Activated T-cell treated with anti-CD3 and anti-CD28 coated beads for 1 hour (primary cell): ENCODE measurements at places on chromosomes 11 and 22.

DNA sequence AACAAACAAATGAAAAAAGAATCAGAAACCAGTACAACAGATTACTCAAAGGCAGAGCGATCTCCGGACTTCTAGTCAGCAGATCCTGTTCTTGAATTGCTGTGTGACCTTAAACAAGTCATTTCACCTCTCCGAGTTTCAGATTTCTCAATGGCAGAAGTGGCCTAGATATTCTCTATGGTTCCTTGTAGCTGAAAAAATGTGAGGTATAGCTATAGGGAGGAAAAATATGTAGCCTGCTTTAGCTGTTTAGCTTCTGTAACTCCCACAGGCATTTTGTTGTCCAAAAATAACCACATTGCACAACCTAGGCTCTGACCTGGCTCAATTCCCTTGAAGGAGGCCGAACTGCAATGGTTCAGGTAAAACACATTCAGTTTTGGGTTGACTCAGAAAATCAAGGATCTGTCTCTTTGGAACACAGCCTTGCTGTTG lies 100.7 kb downstream of the DBX1 start:
- no peak for DNase-seq

- DNase-seq: no peak
Observed at GRCh38 chr11:128881221-128881620, 9.9 kb upstream of the KCNJ5 start.

DNA sequence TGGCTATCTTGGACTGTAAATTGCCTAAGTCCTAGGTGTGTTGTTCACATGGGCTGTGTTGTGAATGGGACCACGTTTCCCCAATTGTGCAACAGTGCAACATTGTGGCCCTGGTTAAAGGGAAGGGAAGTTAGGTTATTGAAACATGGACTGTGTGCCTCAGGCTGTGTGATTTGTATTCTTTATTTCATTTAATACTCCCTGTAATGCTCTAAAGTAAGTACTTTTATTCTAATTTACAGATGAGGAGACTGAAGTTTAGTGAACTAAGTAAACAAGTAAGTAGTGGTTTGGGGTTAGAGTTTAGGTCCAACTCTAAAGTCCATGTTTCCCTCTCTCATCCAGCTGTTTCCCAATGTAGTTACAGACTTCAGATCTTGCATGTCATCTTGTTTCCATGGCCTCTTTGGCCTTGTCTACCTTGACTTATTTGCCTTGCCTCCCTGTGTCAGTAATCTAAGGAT lies 77.7 kb downstream of the STIM1 start:
- no peak for DNase-seq

DNA sequence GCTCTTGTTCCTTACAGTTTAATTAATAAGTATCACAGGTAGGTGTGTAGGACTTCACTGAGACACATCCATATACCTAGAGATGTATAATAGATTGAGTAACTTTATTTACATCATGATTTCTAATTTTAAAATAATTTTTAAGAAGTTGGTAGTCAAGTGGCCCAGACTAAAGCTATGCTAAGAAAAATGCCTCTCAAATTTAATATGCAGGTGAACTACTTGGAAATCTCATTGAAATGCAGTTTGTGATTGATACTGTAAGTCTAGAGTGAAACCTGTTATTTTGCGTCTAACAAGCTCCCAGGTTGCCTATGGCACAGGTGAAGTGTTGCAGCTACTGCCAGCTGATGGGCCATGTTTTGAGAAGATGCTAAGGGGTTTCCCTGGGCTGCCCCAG lies at the start of gene OOSP4B:
TSS of gene OOSP4B (plus strand) at position 301 of the 400 bp plus-strand sequence.
- no peak for DNase-seq

DNA sequence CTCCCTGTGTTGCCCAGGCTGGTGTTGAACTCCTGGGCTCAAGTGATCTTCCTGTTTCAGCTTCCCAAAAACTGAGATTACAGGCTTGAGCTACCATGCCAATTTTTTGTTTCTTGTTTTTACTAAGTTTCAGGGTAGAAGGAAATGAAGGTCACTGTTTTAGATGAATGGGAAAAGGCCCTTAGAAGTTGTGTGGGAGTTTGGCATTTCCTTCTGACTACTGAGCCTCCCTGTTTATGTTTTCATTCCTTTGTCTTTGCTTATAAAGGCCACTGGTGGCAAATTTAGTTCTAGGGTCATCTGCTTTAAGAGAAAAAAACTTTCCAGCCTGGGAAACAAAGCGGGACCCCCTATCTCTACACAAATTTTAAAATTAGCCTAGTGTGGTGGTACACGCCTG lies 22.1 kb downstream of the SRPRA start:
- DNase-seq: no peak

DNA sequence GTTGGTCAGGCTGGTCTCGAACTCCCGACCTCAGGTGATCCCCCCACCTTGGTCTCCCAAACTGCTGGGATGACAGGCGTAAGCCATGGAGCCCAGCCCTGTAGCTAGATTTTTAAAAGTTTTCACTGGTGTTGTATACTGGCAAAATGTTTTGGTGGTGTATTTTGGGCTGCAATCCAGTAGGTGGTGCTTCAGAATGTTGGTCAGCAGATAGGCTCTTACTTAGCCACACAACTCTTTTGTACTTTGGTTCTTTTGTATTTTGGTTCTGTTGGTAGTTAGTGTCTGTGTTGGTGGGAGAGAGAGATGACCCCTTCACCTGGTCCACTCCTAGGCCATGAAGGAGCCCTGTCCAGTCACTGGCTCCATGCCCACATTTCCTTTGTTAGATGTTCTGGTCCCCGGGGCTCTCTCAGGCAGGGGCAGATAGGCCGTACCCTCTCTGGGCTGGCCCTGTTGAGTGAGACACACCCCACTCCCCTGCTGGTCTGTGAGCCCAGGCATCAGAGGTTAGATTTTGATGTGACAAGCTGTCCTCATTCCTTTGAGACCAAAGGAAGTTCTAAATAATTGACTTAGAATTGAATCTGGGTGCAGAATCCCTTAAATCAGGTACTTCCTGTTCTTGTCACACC lies 123.8 kb downstream of the DDX10 start:
- DNase-seq: no peak

GRCh38 chr11:72100462-72100861 lies 2.6 kb downstream of the LAMTOR1 start:
- no peak for DNase-seq

DNA sequence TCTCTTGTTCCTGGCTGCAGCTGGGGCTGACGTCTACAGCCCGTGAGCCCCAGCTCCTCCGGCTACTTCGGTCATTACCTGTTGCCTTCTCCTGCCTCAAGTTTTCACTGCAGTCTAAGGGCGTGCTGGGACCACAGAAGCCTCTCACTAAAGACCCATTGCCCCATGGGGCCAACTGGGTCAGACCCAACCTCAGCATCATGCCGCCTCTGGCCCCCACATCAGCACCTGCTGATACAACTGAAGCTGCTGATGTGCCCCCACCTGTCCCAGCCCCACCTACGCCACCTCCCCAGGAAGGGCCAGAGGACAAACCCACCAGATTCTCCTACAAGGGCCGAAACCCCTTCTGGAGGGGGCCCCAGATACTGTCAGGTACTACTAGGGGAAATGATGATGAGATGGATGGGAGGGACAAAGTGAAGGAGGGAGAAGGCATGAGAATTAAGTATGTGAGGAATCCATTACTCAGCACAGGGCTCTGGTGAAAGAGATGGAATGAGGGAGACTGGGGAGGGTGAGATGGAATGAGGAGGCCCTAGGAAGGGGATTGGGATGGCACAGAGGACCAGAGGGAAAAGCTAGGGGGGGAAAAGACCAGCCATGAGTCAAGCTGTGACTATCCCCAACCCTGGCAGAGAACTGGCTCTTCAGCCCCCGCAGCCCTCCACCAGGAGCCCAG lies 5.1 kb downstream of the C11orf42 start:
- DNase-seq: no peak

DNA sequence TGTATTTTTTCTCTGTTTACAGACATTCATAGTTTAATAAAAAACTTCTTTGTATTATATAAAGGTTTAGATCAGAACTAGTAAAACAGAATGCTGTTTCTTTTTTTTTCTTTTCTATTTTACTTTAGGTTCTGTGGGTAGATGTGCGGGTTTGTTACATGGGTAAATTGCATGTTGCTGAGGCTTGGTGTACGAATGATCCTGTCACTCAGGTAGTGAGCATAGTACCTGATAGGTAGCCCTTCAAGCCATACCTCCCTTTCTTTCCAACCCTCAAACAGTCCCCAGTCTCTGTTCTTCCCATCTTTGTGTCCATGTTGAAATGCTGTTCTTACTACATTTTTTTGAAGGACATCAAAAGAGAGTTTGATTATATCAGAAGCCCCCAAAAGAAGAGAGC lies 3.2 kb downstream of the ATM start:
- no peak for DNase-seq

- no peak for DNase-seq
Observed at GRCh38 chr11:70551351-70552166, 153.2 kb downstream of the CTTN start.

DNA sequence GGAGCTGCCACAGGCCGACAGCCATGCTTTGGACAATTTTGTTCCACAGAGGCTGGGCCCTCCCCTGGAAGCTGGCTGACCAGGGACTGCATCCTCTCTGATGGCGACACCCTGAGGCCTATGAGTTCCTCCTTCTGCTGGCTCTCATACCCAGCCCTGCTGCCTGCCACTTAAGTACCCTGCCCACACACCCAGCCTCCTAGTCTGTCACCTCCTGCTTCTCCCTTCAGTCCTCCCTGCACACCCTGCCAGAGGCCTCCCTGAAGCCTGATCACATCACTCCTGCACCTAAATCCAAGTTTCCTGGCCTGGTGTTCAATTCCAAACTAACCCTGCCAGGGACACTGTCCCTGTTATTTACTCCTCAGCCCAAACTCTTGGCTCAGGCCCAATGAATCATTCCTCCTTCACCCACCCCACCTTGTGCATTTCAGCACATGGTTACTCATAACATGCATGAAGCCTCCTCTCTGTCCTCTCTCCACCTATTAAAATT lies 136.7 kb upstream of the NECTIN1 start:
- no peak for DNase-seq

DNA sequence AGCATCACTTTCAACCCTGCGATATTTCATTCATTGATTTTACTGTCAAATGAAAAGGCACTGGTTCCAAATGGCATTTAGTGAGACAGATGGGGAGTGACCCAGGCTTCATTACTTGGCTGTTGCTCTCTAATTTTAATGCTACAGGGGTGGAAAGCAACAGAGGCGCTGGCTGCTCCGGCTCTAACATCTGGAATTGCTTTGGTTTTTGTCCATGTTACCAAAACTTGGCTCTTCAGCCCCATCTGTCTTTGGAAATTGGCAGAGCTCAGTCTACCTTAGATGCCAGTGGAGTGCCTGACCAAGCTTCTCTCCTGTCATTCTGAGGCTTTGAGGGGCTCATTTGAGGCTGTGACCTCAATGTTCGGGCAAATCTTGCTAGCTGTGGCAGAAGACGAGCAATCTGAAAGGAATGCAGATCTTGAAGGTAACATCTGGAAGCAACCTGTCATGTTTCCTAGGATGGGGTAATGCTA lies 409.5 kb upstream of the SYN3 start:
- no peak for DNase-seq

DNA sequence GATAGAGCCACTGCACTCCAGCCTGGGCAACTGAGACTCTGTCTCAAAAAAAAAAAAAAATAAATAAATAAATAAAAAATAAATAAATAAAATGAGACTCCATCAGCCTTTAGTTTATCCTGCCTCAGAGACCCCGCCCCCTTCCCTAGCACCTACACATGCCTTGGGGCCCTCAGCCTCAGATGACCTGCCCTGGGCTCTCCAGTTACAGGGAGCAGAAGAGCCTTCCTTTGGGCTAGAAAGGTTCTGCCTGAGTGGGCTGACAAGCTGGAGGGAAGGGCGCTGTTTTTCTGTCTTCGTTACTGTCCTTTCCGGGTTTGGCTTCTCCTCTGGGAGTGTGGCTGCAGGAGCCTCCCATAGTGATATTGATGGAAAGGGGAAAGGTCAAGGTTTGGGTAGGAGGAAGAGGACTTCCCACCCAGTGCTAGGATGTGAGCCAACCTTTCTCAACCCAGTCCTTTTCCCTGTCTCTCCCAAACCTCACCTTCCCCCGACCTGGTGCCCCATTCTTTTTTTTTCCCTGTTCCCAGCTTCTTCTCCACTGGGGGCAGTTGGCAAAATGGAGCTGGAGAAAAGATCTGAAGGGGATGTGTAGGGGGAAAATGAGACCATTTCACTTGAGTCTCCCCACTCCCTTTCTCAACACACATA lies 1.5 kb upstream of the SF3B2 start:
- DNase-seq: no peak

DNA sequence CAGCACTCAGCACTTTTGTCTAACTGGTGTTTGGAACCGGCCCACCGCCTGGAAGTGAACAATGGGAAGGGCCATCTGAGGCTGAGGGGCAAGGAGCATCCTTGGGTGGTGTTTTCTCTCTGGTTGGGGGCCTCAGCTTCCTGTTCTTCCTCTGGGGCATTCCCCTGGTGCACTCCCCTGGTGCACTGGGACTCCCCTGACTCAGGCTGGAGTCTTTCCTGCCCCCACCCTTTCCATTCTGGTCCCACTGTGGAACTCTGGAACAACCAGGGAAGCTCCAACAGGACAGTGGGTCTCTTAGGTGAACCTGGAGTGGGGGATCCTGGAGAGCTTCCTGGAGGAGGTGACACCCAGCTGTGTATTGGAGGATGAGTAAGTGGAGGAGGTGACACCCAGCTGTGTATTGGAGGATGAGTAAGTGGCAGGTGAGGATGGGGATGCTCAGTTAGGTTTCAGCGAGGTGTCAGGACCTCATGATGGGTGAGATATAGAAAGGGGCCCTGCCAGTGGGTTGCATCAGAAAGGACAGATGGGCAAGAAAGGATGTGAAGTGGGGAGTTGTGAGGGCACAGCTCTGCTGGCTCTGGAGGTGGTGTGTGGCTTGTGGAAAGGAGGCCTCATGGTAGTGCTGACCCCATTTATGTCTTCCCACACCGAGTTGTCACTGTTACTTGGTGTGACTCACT lies 132.1 kb downstream of the OSBP2 start:
- no peak for DNase-seq

DNA sequence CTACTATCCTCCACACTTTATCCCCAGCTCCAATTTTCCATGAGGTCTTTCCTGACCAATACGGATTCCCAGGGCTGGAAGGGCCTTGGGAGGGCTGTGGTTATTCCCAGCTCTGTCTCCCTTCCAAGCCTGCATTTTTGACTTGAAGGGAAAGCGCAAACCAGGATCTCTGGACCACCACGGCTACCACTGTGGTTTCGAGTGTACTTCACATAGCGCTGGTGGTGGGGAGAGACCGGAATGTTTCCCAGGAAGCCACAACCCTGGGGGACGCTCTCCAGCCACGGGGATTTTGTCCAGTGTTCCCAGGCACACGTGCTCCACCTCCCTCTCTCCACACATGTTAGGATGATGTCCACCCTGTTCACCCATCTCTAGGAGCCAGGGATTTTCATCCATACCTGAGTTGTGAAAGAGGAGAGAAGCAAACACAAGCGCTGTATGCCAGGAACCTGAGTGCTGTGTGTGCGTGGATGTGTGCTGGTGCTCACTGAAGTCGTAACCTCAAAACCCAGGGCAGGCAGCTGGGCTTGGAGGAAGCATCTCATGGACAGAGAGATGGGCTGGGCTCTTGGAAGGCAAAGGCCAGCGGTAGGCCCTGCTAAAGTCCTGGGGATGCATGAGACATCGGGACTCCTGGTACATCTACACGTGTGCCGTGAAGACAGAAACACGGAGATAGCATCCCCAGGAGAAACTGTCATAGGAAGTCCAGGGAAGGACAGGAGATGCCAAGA lies 1.3 kb upstream of the NPTXR start:
- no peak for DNase-seq
